ENCODE measurements at places on chromosomes 11 and 22. TPM values are rescaled to one million over a fixed set of nuclear protein-coding genes. Genes with fewer than 3 reads are reported as not detected.
A peak's percentile ranks its signal among the peaks of the same experiment; 100 is the strongest.

GRCh38 chr11:45105233-45105983, 41.0 kb upstream of the PRDM11 start:
- peak; percentile 51 for DNase-seq

The CERK gene
- polyA plus RNA-seq = 111 TPM

The TSPAN32 gene
- 52.7 TPM for polyA plus RNA-seq

DNA sequence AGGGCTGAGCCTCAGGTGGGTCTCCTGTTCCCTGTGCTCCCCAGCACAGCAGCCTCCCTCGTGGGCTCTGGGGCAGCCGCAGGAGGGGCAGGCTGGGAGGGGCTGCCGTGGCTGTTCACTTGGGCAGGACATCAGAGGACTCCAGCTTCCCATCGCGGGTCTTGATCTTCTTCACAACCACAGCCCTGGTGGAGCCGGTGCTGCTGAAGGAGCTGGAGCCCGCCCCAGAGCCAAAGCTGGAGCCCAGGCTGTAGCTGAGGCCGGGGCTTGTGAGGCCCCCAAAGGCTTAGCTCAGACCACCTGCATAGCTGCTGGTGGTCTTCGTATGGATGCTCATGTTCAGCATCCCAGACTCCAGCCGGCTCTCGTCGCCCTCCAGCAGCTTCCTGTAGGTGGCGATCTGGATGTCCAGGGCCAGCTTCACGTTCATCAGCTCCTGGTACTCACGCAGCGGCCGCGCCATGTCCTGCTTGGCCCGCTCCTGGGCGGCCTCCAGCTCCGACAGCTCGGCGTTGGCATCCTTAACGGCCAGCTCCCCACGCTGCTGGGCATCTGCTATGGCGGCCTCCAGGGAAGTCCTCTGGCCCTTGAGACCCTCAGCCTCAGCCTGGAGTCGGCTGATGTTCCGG, 126.1 kb downstream of the NECTIN1 start:
- no peak for DNase-seq

DNA sequence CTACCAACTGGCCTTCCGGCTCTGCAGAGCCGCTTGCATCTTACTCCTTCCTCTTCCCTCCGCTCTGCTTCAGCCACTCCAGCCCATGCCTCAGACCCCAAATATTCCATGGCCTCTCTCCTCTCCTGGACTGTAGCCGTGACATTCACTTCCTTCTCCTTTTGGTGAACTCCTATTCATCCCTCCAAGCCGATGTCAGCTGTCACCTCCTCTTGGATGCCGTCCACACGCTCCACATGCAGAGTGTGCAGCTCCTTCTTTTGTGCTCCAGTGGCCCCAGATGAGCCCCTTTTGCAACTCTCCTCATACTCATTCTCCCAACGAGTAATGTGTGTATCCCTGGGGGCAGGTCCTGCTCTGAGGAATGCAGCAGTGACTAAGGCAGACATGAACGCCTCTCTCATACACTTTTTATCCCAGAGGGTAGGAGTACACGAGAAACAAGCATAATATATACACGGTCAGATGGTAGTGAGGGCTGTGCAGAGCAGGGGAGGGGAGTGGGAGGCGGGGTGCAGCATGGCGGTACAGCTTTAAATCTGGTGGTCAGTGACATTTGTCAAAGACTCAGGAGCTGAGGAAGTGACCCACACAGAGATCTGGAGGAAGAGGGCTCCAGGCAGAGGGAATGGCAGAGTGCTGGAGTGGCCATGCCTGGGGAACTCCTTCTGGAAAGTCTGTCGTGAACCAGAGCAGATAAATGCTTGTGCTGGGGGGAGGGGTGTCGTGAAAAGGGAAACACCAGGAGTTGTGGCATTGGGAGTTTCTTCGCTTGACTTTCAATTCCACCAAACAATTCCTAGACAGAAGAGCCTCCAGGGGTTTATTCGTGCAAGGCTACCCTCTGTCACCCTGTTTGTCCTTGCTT, 83.8 kb upstream of the ATXN10 start:
- no peak for DNase-seq

GRCh38 chr11:115202074-115202473, 302.1 kb downstream of the CADM1 start:
- no peak for DNase-seq

The OR5B2 gene
- not detected for polyA plus RNA-seq

GRCh38 chr11:19805827-19806226, 93.2 kb downstream of the NAV2 start:
- no peak for DNase-seq

DNA sequence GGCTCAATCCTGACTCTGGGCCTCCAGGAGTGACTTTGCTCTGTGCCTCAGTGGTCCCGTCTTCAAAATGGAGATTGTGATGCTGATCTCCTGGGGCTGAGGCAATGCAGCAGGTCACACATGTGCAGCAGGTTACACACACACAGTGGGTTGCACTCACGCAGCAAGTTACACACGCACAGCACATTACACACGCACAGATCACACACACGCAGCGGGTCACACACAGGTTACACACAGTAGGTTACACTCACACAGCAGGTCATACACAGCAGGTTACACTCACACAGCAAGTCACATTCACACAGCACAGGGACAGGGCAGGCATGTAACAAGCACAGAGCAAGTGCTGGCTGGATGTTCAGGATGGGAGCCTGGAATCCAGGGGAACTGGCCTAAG, 11.3 kb downstream of the C11orf24 start:
- no peak for DNase-seq

The SOX10 gene
- polyA plus RNA-seq = not detected

All from CD4-positive, alpha-beta memory T cell (primary cell).